ENCODE measurements at places on chromosomes 2 and 18. TPM values are rescaled to one million over a fixed set of nuclear protein-coding genes. Genes with fewer than 3 reads are reported as not detected.

GRCh38 chr2:137096693-137097092 is 331.3 kb downstream of the THSD7B start:
- no peaks in the 10 kb centered on the region for H3K4me1 ChIP-seq
- no peaks in the 10 kb centered on the region for H3K27me3 ChIP-seq
- H3K27ac ChIP-seq: no peak overlapping the region
- DNase-seq: peak; percentile 19

TSGA10 gene
- total RNA-seq: 6.6 TPM

DCC gene
- 0.41 TPM for total RNA-seq

- H3K4me3 ChIP-seq: no peak overlapping the region
- H3K36me3 ChIP-seq: no peaks in the 10 kb centered on the region
- peaks cover 46% of the 10 kb centered on the region for H3K4me1 ChIP-seq
- H3K27me3 ChIP-seq: no peaks in the 10 kb centered on the region
- DNase-seq: no peak
These were observed 23.0 kb downstream of the BIN1 start for GRCh38 chr2:127083819-127084503.

GRCh38 chr2:218029366-218030360 is 26.9 kb upstream of the TNS1 start:
- DNase-seq: no peak
- peaks cover 21% of the 10 kb centered on the region for H3K4me1 ChIP-seq
- H3K4me3 ChIP-seq: no peak overlapping the region
- peaks cover 35% of the 10 kb centered on the region for H3K27me3 ChIP-seq
- no peak overlapping the region for H3K27ac ChIP-seq
- no peaks in the 10 kb centered on the region for H3K36me3 ChIP-seq

DNA sequence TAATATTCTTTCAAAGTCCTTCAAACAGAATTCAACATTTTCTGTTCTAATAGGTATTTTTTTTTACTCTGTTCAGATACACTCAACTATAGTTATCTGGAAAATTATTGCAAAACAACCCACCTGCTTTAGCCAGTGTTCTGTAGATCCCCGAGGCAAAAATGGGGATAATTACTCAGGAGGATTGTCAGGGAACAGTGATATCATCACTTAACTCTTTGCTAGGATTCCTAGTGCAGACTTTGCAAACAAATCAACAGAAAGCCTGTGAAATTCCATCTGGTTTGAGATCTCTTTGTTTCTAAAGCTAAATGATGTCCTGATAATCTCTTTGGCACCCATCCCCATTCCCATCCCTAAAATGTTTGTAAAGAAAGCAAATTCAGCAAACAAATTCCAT is 413.6 kb upstream of the MEIS1 start:
- no peak overlapping the region for H3K27ac ChIP-seq
- no peaks in the 10 kb centered on the region for H3K27me3 ChIP-seq
- no peak for DNase-seq
- no peaks in the 10 kb centered on the region for H3K36me3 ChIP-seq
- no peak overlapping the region for H3K4me3 ChIP-seq
- no peaks in the 10 kb centered on the region for H3K4me1 ChIP-seq

GRCh38 chr2:240614391-240614790 is 10.9 kb upstream of the GPR35 start:
- H3K27ac ChIP-seq: no peak overlapping the region
- H3K4me1 ChIP-seq: no peaks in the 10 kb centered on the region
- no peak for DNase-seq
- no peak overlapping the region for H3K4me3 ChIP-seq
- H3K27me3 ChIP-seq: no peaks in the 10 kb centered on the region
- H3K36me3 ChIP-seq: no peaks in the 10 kb centered on the region

DNA sequence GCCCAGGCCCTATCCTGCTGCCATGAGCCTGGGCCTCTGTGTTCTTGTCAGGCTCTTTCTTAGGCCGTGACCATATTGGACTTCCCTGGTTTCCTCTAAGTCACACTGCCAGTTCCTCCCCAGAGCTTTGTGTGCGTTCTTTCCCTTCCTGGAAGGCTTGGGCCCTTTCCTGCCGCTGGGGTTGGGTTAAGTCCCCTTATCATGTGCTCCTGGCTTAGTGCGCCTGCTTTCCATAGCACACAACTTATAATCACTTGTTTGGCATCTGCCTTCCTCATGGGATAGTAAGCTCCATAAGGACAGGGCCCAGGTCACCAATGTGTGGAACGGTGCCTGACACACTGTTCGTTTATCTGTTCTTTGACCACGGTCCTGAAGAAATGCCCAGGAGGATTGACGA is 31.3 kb downstream of the NIFK start:
- H3K27me3 ChIP-seq: no peaks in the 10 kb centered on the region
- H3K36me3 ChIP-seq: no peaks in the 10 kb centered on the region
- no peak overlapping the region for H3K27ac ChIP-seq
- H3K4me1 ChIP-seq: peaks cover 18% of the 10 kb centered on the region
- H3K4me3 ChIP-seq: no peak overlapping the region
- DNase-seq: no peak

DNA sequence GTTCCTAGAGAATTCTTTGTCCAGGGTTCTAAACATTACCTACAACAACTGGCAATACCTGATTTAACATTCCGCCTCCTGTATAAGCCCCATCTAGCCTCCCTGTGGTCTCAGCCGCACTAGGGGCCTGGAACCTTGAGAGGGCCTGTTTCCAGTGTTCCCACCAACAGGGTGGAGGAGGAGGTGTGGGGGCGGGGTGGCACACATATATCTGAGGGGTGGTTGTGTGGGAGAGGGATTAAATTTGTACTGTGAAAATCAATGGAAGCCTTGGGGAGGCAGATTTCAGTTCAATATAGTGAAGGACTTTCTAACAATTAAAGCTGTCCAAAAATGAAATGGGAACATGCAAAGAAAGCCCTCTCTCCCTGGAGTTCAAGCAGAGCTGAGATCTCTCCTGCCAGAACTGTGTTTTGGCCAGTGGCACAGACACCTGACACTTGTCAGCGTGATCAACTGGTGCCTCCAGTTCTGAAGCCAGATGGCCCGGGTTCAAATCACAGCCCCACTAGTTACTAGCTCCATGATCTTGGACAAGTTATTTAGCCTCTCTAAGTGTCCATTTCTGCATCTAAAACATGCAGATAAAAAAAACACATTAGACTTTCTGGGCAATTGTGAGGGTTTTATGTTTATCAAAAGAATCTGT is 17.0 kb upstream of the FZD7 start:
- H3K27ac ChIP-seq: no peak overlapping the region
- H3K4me3 ChIP-seq: no peak overlapping the region
- no peaks in the 10 kb centered on the region for H3K27me3 ChIP-seq
- DNase-seq: no peak
- H3K36me3 ChIP-seq: no peaks in the 10 kb centered on the region

DNA sequence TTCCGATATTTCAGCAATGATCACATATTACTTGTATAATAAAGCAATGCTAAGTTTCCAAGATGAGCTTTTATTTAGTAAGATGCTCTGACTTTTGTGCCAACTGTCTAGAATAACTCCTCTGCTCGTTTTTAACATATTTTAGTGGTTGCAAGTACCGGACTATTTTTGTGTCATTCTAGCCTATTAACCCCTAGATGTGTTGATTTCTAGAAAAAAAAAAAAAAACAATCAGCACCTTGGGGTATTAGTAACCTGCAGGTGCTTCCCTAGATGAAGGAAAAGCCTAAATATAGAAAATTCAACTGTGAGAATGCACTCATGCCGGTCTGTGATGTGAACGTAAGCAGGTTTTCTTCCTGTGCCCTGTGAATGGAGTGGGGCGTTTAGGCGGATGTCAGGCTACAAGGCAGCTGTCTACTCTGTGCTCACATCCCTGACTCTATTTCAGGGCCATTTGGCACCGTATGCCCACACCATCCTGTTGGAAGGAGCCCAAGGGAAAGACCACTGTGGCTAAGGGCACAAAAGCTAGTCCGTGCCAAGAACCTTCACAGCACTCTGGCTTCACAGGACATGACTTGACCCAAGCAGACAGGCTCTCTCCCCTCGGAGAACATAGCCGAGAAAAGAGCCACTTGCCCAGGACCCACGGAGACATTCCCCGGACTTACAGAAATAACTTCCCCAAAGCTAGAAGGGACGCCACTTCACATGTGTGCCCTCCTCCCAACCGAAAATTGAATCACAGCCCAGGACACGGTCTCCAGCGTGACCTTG is 60.9 kb upstream of the AGAP1 start:
- H3K27me3 ChIP-seq: no peaks in the 10 kb centered on the region
- H3K36me3 ChIP-seq: no peaks in the 10 kb centered on the region
- no peaks in the 10 kb centered on the region for H3K4me1 ChIP-seq
- no peak overlapping the region for H3K27ac ChIP-seq

NEURL3 gene
- total RNA-seq: not detected

DNA sequence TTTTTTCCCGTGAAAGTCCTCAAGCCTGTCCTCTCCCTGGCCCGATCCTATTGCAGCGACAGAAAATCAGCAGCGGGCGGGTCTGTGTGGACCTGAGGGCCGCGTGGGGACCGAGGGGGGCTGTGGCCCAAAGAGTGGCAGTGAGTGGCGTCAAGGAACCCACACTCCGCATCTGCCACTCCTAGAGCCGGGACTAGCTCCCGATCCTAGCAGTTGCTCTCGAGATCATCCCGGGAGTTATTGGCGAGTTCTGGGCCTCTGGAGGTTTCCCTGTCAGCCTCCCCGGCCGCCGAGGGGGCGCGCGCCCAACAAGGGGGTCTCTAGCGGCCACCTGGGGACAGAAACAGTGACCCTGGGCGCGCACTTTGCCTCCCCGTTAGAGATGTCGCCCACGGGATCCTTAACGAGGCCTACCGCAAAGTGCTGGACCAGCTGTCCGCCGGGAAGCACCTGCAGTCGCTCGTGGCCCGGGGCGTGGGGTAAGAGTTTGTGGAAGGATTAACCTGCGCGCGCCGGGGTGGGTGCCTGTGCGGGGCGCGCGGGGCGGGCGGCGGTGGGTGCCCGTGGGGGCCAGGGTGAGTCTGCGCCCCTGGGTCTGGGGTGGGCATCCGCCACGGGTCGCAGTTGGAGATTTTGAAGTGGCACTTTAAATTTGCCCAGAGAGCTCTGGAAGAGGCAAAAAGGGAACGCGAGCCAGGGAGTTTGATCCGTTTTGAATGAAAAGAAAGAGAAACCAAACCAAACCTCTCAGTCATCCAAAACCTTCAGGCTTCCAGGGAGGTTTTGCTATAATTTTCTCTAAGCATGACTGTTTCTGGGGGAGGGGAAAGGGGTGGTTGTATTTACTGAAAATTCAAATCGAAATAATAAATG is 3.5 kb downstream of the ADCYAP1 start:
- no peak overlapping the region for H3K27ac ChIP-seq
- no peaks in the 10 kb centered on the region for H3K36me3 ChIP-seq
- DNase-seq: peak; percentile 49

- peak overlapping the region; percentile 91 for H3K27ac ChIP-seq
- no peaks in the 10 kb centered on the region for H3K36me3 ChIP-seq
- peaks cover 60% of the 10 kb centered on the region for H3K4me1 ChIP-seq
- DNase-seq: peak; percentile 94
These were observed 160.6 kb downstream of the GALNT3 start for GRCh38 chr2:165633431-165633830.

DNA sequence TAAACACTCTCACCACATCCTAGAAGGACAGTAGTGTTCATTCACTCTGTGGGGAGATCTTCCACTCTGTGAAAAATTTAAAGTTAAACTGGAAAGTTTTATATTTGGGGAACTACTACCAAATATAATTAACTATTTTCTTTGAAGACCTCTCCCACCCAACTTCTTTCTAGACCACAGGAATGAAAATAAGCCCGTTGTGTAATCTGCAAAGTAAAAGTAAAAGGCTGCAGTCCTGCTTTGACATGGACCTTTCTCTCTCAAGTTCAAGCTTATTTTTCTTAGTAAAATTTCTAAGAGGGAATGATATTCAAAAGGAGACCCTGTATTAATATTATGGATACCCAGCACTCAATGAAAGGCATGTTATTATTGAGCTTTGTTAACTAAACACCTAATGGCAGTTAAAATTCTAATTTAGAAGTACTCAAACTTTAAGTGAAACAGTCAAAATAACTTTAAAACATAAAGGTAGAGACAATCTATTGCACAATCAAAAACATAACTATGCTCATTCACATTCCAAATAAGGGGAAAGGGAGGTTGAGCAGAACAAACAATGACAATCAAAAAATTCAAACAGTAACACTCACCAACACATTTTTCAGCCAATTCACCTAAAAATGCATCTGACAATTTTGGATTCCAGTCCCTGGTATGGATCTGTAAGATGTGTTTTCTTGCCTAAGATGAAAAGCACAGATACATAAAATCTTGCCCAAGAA is 98.5 kb downstream of the ATAD2B start:
- no peaks in the 10 kb centered on the region for H3K36me3 ChIP-seq
- no peak overlapping the region for H3K4me3 ChIP-seq
- DNase-seq: no peak
- H3K27me3 ChIP-seq: no peaks in the 10 kb centered on the region
- no peak overlapping the region for H3K27ac ChIP-seq

DNA sequence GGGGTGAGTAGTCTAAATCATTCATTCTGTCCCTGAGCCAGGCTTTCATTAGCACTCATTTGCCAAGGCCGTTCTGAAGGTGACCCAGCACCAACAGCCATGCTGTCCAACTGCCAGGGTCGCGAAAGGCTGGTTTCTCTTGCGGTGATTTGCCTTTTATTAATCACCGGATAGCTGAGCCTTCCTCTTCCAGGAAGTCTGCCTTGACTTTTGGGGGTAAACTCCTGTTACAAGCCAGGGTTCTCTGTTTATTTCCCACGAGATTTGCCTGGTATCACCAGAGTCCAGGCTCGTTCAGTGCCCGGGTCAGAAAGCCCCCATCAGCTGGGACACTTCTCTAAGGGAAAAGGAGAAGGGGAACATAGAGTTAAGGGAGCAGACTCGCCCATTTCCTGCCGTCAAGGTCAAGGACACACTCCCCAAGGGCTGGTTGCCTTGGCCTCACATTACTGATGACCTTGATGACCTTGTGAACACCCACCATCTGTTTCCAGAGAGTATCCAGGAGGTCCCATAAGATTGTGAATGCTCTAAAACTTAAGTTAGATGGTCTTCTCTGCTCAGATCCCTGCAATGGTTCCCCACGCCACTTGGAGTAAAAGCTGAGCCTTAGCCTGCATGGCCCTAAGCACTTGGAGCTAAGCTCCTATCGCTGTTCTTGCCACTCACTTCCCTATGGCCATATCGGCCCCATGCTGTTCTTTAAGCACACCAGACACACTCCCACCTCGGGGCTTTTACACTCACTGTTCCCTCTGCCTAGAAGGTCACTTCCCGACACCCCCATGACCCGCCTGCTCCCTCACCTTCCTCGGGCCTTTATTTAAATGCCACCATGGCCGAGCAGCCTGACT is 118.0 kb upstream of the STPG4 start:
- DNase-seq: no peak
- H3K27me3 ChIP-seq: peaks cover 19% of the 10 kb centered on the region
- H3K4me3 ChIP-seq: no peak overlapping the region
- H3K27ac ChIP-seq: no peak overlapping the region
- H3K4me1 ChIP-seq: no peaks in the 10 kb centered on the region
